ENCODE measurements at places on chromosomes 11 and 22. TPM values are rescaled to one million over a fixed set of nuclear protein-coding genes. Genes with fewer than 3 reads are reported as not detected.

Gene RAC2
- total RNA-seq: 717 TPM

Gene PARVB
- 71.0 TPM for total RNA-seq

Gene CHRM1
- not detected for total RNA-seq

Gene DBX1
- total RNA-seq: not detected

Gene MCAM
- total RNA-seq: 8.3 TPM

Gene SPI1
- not detected for total RNA-seq

Gene GRIA4
- not detected for total RNA-seq

Gene DKK3
- total RNA-seq: not detected

Gene MLC1
- 1.3 TPM for total RNA-seq

GRCh38 chr11:35617687-35618496 lies at the start of gene FJX1:
Gene FJX1, plus strand, starts transcription at chr11:35618460. Its CDS starts 177 bp downstream, at chr11:35618637.
- DNase-seq: peak; percentile 34
- H3K27me3 ChIP-seq: peaks cover 49% of the 10 kb centered on the region
- H3K4me3 ChIP-seq: peak within 1 kb of the TSS; percentile 66
- H3K36me3 ChIP-seq: no peaks in the 10 kb centered on the region
- H3K4me1 ChIP-seq: peaks cover 8% of the 10 kb centered on the region

DNA sequence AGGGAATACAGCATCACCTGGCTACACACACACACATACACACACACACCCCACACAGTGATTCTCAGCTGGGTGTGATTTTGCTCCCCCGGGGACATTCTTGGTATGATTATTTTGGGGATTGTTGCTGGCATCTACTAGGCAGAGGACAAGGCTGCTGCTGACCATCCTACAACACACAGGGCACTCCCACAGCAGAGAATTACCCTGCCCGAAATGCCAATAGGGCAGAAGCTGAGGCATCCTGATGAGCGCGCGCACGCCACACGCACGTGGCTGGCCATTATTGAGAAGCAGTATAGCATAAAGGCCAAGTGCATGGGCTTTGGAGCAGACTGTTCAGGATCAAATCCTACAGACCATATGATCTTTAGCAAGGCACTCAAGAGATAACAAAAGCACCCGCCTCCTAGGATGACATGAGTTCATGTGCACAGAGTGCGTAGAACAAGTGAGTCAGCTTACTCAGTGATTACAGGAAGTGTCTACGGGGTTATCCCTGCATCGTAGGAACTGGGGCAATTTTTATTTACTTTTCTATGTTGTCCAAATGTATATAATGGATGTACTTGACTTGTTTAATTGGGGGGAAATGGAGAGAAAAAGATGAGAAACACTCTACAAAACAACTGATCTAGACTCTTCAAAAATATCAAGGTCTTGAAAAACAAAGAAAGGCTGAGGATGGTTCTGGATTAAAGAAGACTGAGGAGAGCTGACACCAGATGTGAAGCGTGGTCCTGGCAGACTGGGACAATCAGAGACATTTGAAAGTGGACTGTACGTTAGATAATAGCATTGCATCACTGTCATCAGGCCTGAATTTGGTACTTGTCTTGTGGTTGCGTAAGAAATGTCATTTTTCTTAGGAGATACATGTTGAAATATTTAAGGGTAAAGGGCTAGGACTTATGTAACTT lies 7.2 kb upstream of the EHD1 start:
- H3K4me1 ChIP-seq: peaks cover 52% of the 10 kb centered on the region
- H3K27ac ChIP-seq: peak overlapping the region; percentile 87
- H3K36me3 ChIP-seq: no peaks in the 10 kb centered on the region
- DNase-seq: peak; percentile 67
- H3K4me3 ChIP-seq: peak overlapping the region; percentile 55

- DNase-seq: no peak
- peaks cover 2% of the 10 kb centered on the region for H3K4me1 ChIP-seq
- no peak overlapping the region for H3K4me3 ChIP-seq
- no peaks in the 10 kb centered on the region for H3K27me3 ChIP-seq
- H3K36me3 ChIP-seq: no peaks in the 10 kb centered on the region
Observed at GRCh38 chr11:75031224-75031753, 42.6 kb downstream of the NEU3 start.

DNA sequence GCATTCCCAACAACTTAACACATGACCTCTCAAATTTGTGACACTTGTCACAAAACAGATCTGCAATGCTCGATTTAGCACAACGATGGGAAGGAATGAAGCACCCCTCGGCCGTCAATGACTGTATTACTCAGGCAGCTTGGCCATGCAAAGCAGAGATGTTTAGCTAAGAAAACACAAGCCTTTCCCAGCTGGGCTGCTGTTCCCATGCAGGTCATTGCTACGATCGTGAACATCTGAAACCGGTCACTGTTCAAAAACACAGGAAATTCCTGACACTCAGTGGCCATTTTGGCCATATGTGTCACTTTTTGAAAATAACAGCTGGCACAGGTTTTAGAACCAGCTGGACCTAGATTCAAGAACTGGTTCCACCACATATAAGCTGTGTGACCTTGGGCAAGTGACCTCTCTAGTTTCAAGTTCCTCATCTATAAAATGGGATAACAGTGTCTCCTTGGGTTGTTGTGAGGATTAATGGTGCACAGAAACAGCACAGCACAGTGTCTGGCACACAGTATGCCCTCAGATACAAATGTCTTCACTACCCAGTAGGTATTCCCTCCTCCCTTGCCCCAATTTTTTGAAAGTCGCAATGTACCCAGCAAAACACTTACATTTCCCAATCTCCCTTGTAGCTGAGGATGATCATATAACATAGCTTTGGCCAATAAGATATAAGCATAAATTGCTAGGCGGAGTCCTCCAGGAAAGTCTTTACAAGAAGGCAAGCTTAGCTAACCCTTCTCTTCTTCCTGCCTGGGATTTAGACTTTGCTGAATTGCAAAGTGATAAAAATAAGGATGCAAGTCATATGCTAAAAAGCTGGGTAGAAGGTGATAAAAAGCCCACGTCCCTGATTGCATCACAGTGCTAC lies 93.1 kb downstream of the C11orf58 start:
- H3K4me1 ChIP-seq: peaks cover 9% of the 10 kb centered on the region
- no peak for DNase-seq
- no peak overlapping the region for H3K4me3 ChIP-seq
- H3K27ac ChIP-seq: no peak overlapping the region

GRCh38 chr11:114273071-114273470 lies 23.1 kb upstream of the NNMT start:
- no peak overlapping the region for H3K27ac ChIP-seq
- H3K4me1 ChIP-seq: no peaks in the 10 kb centered on the region
- no peak for DNase-seq
- H3K36me3 ChIP-seq: no peaks in the 10 kb centered on the region
- H3K4me3 ChIP-seq: no peak overlapping the region

- DNase-seq: no peak
- no peak overlapping the region for H3K4me3 ChIP-seq
- H3K4me1 ChIP-seq: no peaks in the 10 kb centered on the region
- H3K27me3 ChIP-seq: peaks cover 1% of the 10 kb centered on the region
Observed at GRCh38 chr11:1228921-1229451, 6.1 kb downstream of the MUC5B start.

DNA sequence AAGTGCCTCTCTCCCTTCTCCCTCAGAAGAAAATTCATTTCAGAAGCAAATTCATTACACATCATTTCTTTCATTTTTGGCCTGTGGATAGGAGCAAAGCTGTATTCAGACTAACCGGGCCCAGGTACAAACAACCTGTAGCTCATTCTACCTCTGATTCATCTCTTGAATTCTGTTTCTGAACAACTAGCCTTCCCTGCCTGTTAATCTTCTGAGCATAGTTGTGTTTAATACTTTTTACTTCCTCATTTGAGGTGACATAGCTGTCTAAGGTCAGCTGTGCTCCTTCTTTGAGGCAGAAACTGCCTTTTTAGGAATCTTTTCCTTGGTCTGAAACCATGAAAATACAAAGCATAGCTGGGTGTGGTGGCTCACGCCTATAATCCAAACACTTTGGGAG lies 12.6 kb upstream of the IL18BP start:
- peaks cover 8% of the 10 kb centered on the region for H3K36me3 ChIP-seq
- H3K4me3 ChIP-seq: no peak overlapping the region
- H3K27me3 ChIP-seq: no peaks in the 10 kb centered on the region
- H3K4me1 ChIP-seq: no peaks in the 10 kb centered on the region
- no peak for DNase-seq
- H3K27ac ChIP-seq: no peak overlapping the region

DNA sequence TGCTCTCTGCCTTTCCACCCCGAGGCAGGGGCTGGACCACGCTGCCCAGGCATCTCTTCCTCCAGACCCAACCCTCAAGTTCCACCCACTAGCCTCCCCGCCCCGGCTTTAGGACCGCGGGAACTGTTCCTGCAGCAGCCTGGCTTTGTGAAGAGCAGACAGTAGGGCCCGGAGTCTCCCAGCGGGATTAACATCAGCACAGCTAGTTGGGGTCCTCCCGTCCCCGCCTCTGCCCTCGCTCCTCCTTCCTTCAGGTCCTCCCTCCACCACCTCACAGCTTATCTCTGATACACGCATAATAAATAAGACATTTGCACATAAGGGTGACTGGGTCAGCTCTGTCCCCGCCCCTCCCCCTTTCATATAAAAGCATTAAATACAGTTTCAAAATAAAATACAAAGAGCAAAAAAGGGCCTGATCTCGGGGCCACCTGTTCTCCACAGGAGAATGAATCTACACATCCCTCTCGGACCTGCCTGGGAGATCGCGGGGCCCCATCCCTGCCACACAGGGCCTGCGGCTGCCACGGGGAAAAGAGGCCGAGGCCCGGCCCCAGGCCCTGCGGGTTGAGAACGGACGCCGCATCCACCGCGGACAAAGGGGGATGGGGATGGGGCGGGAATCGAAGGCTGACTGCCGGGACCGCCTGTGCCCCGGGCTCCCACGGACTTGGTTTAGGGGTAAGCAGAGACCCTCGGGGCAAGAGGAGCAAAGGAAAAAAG lies 6.5 kb downstream of the ZFTA start:
- H3K27ac ChIP-seq: no peak overlapping the region
- H3K27me3 ChIP-seq: no peaks in the 10 kb centered on the region
- H3K36me3 ChIP-seq: peaks cover 2% of the 10 kb centered on the region
- DNase-seq: no peak
- peaks cover under 1% of the 10 kb centered on the region for H3K4me1 ChIP-seq

- DNase-seq: no peak
- H3K27ac ChIP-seq: no peak overlapping the region
- no peak overlapping the region for H3K4me3 ChIP-seq
- no peaks in the 10 kb centered on the region for H3K27me3 ChIP-seq
Observed at GRCh38 chr22:49956418-49956770, 4.2 kb upstream of the PIM3 start.

DNA sequence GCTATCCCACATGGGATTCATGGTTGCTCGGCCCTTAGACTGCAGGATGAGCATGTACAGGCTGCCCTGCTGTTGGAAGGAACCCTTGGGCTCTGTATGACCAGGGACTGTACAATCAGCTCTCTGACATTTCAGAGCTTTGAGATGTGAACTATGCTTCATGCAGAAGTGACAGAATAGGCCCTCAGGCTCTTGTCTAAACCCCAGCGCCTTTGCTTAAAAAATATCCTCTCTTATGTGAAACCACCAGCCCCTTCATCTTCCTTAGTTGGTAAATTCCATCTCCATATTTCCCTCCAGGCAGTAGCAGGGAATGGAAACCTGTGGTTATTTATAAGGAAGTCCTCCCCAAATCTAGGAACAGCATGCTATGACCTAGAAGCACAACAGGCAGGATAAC lies 78.9 kb upstream of the PLET1 start:
- no peaks in the 10 kb centered on the region for H3K4me1 ChIP-seq
- H3K27ac ChIP-seq: no peak overlapping the region
- H3K36me3 ChIP-seq: no peaks in the 10 kb centered on the region
- no peak overlapping the region for H3K4me3 ChIP-seq
- no peak for DNase-seq
- no peaks in the 10 kb centered on the region for H3K27me3 ChIP-seq

DNA sequence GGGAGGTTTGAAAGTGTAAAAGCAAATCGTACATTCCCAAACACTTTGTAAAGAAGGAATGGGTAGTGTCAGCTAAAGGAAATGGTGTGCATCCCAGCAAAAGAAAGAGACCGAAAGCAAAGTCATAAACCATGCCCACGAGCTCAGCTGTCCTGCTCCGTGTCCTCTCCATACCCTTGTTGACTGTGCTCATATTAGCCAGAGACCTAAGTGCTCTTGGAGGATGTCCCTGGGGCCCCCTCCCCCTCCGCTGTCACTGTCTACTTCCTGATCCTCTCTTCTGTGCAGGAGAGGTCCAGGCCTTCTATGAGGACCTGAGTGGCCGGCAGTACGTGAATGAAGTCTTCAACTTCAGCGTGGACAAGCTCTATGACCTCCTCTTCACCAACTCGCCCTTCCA lies 46.1 kb downstream of the SCN3B start:
- no peak for DNase-seq
- H3K4me1 ChIP-seq: no peaks in the 10 kb centered on the region
- no peak overlapping the region for H3K27ac ChIP-seq
- H3K36me3 ChIP-seq: no peaks in the 10 kb centered on the region
- no peak overlapping the region for H3K4me3 ChIP-seq

- H3K4me3 ChIP-seq: no peak overlapping the region
- DNase-seq: no peak
- peaks cover 14% of the 10 kb centered on the region for H3K4me1 ChIP-seq
- no peaks in the 10 kb centered on the region for H3K36me3 ChIP-seq
Observed at GRCh38 chr22:24466716-24467328, 28.3 kb upstream of the UPB1 start.

DNA sequence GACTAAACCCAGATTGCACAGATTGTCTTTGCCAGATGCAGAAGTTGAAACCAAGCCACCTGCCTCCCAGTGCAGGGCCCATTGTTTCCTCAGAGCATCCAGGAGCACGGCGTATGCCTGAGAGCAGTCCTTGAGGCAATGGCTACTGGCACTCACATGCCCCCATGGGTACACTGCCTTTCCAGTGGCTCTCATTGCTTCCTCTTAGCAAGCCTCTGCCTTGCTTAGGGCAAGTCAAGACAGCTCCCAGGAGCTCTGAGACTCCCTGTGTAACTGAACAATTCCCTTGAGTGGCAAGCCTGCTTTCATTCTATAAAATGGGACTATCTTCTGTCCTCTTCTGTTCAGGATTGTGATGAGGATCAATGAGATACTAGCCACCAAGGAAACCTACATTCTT lies 4.1 kb downstream of the SYTL2 start:
- no peaks in the 10 kb centered on the region for H3K27me3 ChIP-seq
- no peak overlapping the region for H3K27ac ChIP-seq
- no peak for DNase-seq
- peaks cover 28% of the 10 kb centered on the region for H3K4me1 ChIP-seq

DNA sequence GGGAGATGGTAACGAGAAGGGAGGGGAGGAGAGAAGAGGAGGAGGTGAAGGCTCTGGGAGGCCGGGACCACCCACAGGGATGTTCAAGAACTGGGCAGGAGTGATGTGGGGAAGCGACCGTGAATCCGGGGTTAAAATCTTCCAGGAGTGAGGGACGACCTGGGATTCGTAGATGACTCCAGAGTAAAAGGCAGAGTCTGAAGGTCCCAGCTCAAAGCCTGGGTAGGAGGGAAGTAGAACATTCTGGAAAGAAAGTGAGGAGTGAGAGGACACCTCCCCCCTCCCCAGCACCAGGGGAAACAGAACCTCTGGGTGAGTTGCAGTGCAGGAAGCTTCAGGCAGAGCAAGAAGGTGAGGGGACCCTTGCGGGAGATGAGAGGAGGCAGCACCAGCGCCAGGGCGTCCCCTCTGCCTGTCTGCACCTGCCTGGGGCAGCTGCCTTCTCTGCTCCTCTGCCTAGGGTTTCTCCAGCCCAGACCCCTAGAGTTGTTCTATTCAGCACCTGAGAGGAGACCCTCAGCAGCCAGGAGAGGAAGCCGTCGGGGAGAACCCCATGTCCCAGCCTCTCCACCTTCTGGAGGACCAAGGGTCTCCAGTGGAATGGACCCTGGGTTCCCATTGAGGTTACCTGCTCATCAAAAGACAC lies 49.7 kb downstream of the LINC01488 start:
- no peaks in the 10 kb centered on the region for H3K36me3 ChIP-seq
- DNase-seq: no peak
- H3K27ac ChIP-seq: no peak overlapping the region
- no peaks in the 10 kb centered on the region for H3K4me1 ChIP-seq
- H3K27me3 ChIP-seq: peaks cover 20% of the 10 kb centered on the region
